ENCODE measurements at places on chromosomes 12 and 14. TPM values are rescaled to one million over a fixed set of nuclear protein-coding genes. Genes with fewer than 3 reads are reported as not detected.

DNA sequence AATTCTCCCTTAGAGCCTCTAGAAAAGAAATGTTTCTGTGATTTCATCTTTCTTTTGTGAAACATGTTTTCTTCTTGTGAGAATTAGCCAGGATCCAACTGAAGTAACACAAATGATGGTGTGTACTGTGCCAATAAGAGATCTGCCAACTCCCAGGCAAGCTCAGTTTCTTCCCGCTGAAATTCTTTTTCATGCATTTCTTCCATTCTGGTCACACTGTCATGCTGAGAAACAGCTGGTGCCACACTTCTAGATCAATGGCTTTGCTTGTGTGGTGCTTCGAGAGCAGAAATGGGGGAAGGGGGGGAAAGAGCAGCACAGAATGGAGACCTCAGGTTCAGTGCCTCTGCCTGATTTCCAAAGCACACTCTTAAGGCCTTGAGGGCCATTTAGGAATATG, 41.4 kb upstream of the FGF6 start:
- DNase-seq: no peak

GRCh38 chr12:29208936-29209701, 60.0 kb downstream of the FAR2 start:
- peak; percentile 55 for DNase-seq

The TGM1 gene
- 2.2 TPM for total RNA-seq

The LYZ gene
- 1,299 TPM for total RNA-seq

DNA sequence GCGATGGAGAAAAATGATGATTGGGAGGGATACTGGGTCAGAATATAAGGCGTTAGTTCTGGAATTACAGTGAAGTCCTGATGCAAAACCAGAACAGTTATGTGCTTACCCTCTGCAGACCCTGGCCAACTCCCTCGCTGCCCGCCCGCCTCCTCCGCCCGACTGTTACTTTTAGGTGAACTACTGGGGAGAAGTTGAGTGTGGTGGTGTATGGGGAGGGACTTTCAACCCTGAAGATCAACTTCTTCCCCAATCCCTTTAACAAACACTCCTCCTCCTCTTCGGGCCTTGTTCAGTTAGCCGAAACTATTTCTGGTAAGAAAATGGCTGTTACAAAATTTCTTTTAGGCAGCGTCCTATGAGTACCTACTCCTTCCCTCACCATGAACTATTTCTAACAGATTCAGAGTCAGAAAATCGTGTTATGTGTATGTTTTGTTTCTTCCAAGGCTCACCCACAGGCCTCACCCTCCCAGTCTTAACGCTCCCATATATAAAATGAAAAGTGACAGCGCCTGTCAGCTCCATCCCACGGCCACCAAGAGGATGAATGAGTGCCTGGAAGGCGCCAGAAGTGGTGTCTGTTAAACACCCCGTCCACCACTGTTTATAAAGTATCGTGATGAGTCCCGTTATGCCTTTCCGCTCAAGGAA, 1.3 kb downstream of the FBXO33 start:
- DNase-seq: no peak

The CLEC7A gene
- total RNA-seq: not detected

GRCh38 chr14:101879529-101880336, 84.6 kb upstream of the DYNC1H1 start:
- DNase-seq: no peak

The KLRD1 gene
- total RNA-seq: not detected

DNA sequence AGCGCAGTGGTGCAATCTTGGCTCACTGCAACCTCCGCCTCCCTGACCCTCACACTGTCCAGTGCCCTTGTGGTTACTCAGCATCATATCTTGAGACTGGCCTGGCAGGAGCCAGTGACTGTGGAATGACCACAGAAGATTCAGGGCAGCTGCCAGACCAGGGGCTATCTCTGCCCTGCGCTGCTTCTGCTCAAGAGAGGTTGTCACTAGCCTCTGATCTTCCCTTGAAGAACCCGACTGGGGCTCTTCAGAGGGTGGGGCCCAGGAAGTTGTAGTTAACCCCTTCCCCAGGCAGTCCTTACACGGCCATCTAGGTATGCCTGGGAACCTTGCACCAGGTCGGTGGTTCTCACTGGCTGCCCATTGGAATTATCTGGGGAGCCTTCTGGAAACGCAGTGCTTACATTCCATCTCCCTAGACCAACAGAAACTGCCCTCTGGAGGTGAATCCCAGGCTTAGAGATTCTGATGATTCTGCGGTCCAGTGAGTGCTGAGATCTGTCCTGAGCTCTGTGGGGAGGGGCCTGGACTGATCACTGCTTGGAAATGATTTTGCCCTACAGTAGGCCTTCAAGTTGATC, 41.4 kb downstream of the PLEKHG3 start:
- DNase-seq: no peak

The GZMB gene
- total RNA-seq: not detected

GRCh38 chr12:100186071-100186470, 14.5 kb upstream of the ACTR6 start:
- DNase-seq: no peak

- peak; percentile 65 for DNase-seq
These were observed 9.8 kb upstream of the ZNF385A start for GRCh38 chr12:54394281-54394719.

DNA sequence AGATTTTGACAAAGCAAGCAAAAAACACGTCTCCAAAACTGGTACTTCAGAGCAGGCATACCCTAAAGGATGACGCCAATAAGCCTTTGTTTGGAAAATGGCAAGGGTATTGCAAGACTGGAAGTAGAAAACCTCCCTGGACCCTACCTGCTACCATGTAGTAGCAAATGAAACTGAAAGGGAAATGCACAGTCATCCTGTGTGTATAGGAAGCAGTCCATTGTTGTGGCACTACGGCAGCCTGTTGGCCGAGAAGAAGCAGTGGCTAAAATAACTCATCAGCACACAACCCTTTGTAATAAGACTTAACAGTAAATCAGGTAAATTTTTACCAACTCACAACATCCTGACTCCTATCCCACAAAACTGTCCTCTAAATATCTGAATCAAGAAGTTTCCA, 386.4 kb downstream of the RGS6 start:
- no peak for DNase-seq

DNA sequence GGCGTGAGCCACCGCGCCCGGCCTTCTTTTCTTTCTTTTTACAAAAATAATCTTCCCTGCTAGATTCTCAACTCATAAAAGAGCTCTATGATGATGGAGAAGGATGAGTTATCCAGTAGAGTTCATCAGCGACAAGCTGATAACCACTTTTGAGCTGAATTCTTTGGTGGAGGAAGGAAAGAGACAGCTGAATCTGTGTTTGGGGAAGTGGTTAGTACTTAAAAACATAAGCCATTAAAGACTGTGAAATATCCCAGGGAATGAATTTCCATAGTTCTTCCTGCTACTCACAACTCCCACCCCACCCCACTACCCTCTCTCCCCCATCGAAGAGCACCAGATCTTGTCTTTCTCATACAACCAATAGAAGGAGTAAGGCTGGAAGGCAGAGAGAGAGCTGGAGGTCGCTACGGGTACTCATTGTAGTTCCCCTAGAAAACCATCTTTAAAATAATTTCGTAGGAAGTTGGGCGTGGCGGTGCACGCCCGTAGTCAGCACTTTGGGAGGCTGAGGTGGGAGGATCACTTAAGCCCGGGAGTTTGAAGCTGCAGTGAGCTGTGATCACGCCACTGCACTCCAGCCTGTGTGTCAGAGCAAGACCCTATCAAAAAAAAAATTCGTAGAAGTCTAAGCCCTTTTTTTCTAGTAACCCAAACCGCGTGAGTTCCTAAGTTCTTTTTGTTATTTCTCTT, 647 bp upstream of the ESPL1 start:
- no peak for DNase-seq

- peak; percentile 16 for DNase-seq
These were observed 122.4 kb upstream of the PTPRQ start for GRCh38 chr12:80321653-80322052.

DNA sequence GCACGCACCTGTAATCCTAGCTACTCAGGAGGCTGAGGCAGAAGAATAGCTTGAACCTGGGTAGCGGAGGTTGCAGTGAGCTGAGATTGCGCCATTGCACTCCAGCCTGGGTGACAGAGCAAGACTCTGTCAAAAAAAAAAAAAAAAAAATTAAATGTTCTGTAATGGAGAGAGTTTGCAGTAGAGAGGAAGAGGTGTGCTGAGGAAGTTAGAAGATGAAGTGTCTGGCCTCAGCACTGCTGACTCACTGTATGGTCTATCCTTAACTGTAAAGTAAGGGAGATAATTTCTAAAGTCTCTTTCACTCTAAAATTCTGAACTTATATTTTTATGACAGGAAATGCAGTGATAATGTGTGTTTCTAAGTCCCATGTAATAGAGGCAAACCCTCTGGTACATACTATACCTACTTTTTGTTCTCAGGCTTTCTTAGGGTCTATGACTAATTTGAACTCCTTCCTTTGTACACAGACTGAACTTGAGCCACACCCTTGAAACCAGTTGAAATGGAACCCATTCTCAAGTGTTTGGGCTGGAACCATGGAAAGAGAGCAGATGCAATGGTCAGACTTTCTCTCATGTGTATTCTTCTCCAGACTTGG, 278.1 kb upstream of the FAR2 start:
- DNase-seq: no peak

- no peak for DNase-seq
These were observed 27.8 kb upstream of the CACNA2D4 start for GRCh38 chr12:1946296-1946695.

- DNase-seq: no peak
These were observed 102.8 kb downstream of the TGFB3 start for GRCh38 chr14:75879031-75879430.

The GLIPR1 gene
- total RNA-seq: 0.52 TPM

- no peak for DNase-seq
These were observed 72.0 kb downstream of the PAPOLA start for GRCh38 chr14:96574171-96574632.

GRCh38 chr12:7079826-7080125, 12.5 kb downstream of the C1R start:
- DNase-seq: no peak

The HOXC6 gene
- 1.6 TPM for total RNA-seq

- DNase-seq: no peak
These were observed 197.0 kb downstream of the SLC41A2 start for GRCh38 chr12:104761091-104761490.

DNA sequence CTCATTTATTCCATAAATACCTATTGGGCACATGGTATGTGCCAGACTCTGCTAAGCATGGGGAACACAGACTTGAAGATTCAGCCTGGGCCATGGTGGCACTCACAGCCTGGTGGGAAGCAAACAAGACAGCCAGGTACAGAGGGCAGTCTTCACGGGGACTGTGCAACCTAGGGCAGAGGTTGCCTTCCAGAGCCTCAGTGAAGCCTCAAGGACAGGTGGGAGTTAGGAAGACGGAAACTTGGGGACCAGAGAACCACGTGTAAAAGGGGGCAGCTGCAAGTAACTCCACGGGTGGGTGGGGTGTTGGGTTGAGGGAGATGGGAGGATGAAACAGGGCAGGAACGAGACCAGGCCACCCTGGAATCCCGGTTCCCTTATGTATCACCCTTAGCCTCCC, 980 bp upstream of the LTBR start:
- no peak for DNase-seq

DNA sequence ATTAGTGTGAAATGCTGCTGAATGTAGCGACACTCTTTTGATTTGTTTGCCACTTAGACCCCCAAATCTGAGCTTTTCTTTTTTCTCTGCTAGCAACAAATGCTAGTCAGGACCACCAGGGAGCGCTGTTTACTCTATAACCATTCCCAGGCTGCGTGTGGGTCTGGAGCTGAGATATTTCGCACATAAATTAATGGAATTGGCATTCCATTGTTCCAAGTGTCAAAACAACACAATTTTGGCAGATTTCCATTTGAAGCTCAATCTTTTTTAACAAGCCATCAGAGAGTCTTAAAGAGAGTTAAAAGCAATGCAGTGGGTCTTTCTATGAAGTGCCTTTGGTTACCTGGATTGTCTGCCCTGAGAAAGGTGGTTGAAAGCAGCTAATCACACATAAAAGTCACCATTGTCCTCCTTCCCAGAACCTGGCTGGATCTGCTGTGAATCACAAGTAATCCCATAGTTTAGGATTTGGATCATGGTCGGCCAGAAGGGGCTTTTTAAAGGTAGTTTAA, 7.4 kb upstream of the TMEM132C start:
- DNase-seq: peak; percentile 52

DNA sequence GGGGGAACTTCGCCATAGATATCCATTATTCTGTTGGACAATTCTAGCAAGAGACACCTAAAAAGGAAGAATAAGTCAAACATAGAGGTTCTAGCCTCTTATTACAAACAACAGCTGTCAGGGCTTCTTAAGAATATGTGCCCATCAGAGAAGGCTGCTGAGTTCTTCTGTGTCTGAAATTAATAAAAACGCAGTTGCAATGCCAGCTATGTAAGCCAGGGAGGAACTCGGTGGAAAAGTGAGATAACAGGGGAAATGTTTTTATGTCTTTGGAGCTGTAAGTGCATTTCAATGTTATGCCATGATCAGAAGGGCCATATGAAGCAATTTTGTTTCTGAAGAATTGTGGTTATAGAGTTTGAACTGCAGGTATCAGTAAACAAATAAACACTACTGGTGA, 95.0 kb downstream of the SYT1 start:
- DNase-seq: no peak

The FAIM2 gene
- 0.58 TPM for total RNA-seq

DNA sequence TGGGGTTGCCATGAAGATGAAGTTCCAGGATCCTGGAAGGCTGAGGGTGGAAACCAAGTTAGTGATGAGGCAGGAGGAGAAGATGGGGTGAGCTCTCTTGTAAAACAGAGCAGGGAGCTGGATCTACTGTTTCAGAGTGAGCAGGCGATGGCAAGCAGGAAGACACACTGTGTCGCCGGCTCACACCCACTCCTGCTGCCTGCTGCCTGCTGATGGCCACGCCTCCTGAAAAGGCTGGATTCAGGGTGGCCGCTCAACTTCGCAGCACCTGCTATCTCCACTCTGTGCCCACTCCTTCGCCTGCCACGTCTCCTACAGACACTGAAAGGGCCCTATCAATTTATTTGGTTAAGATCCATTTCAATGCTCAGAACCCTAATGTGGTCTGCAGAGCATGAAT, 96.1 kb downstream of the RBM19 start:
- DNase-seq: no peak

The APOF gene
- total RNA-seq: not detected

GRCh38 chr14:104465482-104466390, 113.8 kb upstream of the C14orf180 start:
- DNase-seq: no peak

The CALM1 gene
- total RNA-seq: 735 TPM

DNA sequence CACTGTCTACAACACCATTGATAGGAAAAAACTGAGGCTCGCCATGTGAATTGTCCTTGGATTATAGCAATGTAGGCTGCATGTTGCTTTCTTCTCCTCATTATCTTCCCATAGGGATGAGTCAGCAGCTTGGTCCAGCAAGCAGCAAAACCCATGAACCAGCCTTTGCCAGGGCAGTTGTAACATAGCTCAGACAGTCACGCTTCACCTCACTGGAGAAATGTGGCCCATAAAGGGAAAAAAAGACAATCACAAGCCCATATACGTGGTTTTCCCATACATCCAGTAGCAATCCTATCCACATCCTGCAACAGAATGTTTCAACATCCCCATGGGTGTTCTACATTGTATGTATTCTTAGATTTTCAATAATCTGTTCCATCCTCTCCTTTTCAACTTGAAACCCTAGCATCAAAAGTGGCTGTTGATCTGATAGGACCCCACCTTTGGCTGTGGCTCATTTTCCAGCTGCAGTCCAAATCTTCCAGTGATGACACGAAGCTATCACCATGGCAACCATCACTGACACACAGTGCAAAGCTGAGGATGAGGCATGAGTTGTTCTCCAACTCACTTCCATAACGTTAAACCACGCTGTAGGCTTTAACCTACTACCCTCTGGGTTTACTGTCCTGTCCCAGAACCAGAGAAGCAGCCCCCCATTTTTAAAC, 34.0 kb downstream of the GRIN2B start:
- no peak for DNase-seq

GRCh38 chr14:86083616-86084015, 553.7 kb downstream of the FLRT2 start:
- DNase-seq: no peak

The C12orf50 gene
- total RNA-seq: not detected

The SMIM41 gene
- not detected for total RNA-seq
